T-helper 17 cell (primary cell): ENCODE measurements at places on chromosomes 5 and 9. TPM values are rescaled to one million over a fixed set of nuclear protein-coding genes. Genes with fewer than 3 reads are reported as not detected.
A peak's percentile ranks its signal among the peaks of the same experiment; 100 is the strongest.

DNA sequence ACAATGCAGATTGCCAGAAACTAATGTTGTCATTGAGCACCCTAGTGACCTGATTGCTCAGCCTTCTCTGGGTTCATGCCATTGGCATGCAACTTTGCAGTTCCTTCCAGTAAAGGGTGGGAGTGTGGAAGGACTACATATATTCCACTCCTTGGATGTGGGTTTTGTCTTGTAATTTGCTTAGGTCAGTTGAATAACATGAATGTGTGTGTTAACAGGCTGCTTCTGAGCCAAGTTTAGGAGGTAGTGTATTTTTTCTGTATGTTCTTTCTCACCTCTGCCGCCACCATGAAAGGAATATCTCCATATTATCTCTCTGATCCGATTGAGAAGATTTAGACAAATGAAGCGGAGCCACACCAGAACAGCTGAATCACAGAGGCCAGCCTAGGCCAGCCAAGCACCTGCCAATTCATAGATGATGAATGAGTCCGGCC lies 1929.6 kb upstream of the CDH6 start:
- DNase-seq: no peak
- H3K36me3 ChIP-seq: no peaks in the 10 kb centered on the region
- no peak overlapping the region for H3K27ac ChIP-seq
- no peaks in the 10 kb centered on the region for H3K4me1 ChIP-seq

DNA sequence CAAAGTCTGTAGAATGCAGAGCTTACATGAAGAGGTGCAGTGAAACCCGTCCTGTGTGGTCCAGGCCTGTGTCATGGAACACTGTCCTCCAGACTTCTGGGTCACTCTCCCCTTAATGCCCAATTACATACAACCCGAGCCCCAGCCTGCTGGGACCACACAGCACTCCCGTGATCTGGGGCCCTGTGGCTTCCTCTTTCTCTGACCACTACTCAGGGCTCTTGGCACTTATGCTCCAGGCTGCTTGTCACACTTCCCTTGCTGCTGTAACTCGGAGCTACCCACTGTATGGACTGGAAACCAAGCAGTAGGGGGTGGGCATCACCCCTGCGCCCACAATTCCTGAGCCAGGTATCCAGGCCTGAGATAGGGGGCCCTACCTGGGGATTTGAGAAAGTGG lies 10.3 kb upstream of the IL3 start:
- no peaks in the 10 kb centered on the region for H3K36me3 ChIP-seq
- H3K4me3 ChIP-seq: no peak overlapping the region
- peaks cover 18% of the 10 kb centered on the region for H3K4me1 ChIP-seq
- no peak for DNase-seq

DNA sequence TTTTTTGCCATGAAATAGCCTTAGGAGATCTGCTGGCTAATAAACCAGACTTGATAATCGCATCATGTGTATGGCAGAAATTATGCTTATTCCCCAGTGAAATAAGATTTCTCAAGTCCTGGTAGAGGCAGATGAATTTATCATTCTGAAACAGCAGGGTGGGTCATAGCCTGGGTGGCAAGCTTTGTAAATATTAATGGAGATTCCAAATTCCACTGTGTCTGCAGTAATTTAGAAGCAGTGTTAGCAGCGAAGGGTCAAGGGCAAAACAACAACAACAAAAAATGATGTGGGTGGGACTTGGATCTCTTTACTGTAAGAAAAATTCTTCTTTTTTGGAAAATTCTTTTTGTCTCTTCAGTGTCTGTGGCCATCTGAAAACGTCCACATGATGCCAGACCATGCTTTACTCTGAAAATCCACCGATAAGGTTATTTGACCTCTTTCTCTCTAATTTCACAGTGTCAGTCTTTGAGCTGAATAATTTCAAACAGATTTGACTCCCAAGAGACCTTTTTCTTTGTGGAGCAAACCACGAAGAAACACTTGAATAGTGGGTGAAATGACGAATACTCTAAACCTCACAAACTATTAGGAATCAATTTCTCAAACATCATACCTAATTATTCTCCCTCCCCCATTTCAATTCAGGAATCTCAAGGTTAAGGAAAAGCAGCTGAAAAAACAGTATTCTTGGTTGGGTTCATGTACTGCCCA lies 106.0 kb upstream of the RPS23 start:
- H3K27me3 ChIP-seq: peaks cover 5% of the 10 kb centered on the region
- H3K4me3 ChIP-seq: no peak overlapping the region
- no peaks in the 10 kb centered on the region for H3K36me3 ChIP-seq
- no peak overlapping the region for H3K27ac ChIP-seq

- H3K36me3 ChIP-seq: no peaks in the 10 kb centered on the region
- no peaks in the 10 kb centered on the region for H3K27me3 ChIP-seq
- no peak for DNase-seq
- no peak overlapping the region for H3K4me3 ChIP-seq
- H3K4me1 ChIP-seq: peaks cover 27% of the 10 kb centered on the region
Measured at GRCh38 chr5:59130431-59130830, 547.6 kb downstream of the RAB3C start.

DNA sequence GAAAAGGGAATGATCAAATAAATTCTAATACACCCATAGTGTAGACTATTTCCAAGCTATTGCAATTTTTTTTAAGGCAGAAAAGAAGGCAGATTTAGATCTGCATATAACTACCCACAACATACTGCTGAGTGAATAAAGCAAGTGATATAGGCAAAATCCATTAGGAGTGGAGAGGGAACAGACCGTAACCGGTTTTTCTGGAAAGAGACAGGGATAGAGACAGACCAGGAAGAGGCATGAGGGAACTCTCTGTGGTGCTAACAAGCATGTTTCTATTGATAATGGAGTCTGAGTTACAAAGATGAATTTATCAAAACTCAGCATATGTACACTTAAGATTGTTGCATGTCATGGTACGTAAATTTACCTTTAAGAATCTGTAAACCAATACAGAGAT lies 14.5 kb downstream of the ZDHHC21 start:
- H3K27me3 ChIP-seq: no peaks in the 10 kb centered on the region
- H3K4me3 ChIP-seq: no peak overlapping the region
- peaks cover 11% of the 10 kb centered on the region for H3K36me3 ChIP-seq
- peak overlapping the region; percentile 16 for H3K27ac ChIP-seq
- no peak for DNase-seq

GRCh38 chr5:149372076-149372795 lies 6.9 kb downstream of the IL17B start:
- peaks cover 2% of the 10 kb centered on the region for H3K36me3 ChIP-seq
- peaks cover 20% of the 10 kb centered on the region for H3K4me1 ChIP-seq
- DNase-seq: no peak

GRCh38 chr5:146188358-146188757 lies 5.9 kb upstream of the LARS1 start:
- H3K4me3 ChIP-seq: no peak overlapping the region
- H3K27me3 ChIP-seq: peaks cover 9% of the 10 kb centered on the region
- no peaks in the 10 kb centered on the region for H3K4me1 ChIP-seq
- no peak for DNase-seq

The SLC4A9 gene
- total RNA-seq: not detected

The SHISAL2B gene
- not detected for total RNA-seq

GRCh38 chr5:112154940-112155686 lies 264.0 kb downstream of the EPB41L4A start:
- H3K4me1 ChIP-seq: peaks cover 2% of the 10 kb centered on the region
- peaks cover 2% of the 10 kb centered on the region for H3K36me3 ChIP-seq
- no peak for DNase-seq
- no peak overlapping the region for H3K4me3 ChIP-seq

DNA sequence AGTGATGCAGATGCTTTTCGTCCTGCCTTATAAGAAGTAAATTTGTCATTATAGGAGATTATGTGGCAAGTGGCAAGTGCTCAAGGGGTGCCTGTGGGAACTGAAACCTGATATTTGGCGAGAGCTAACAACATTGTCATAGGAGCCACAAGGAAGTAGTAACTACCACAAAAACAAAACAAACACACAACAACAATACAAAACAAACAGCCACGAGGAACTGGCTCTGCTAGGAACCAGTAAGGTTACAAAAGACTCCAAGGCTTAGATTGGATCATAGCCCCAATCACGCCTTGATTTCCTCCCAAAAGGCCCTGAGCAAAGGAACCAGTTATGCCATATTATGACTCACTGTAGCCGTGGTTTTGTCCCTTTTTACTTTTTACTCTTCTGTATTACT lies 1045.2 kb downstream of the CDH12 start:
- no peak for DNase-seq
- no peak overlapping the region for H3K27ac ChIP-seq
- no peaks in the 10 kb centered on the region for H3K27me3 ChIP-seq
- no peaks in the 10 kb centered on the region for H3K36me3 ChIP-seq
- no peaks in the 10 kb centered on the region for H3K4me1 ChIP-seq

GRCh38 chr5:133062276-133062675 lies 10.5 kb downstream of the HSPA4 start:
- H3K27ac ChIP-seq: no peak overlapping the region
- peaks cover 25% of the 10 kb centered on the region for H3K4me1 ChIP-seq
- no peak overlapping the region for H3K4me3 ChIP-seq
